Activated CD8-positive, alpha-beta T cell treated with anti-CD3 and anti-CD28 coated beads, Interleukin-2, amount 10 ng/mL, durations not matched to agents 7 days and 5 days (primary cell): ENCODE measurements at places on chromosomes 6 and 20. TPM values are rescaled to one million over a fixed set of nuclear protein-coding genes. Genes with fewer than 3 reads are reported as not detected.

GRCh38 chr6:42530751-42531150 is 33.1 kb upstream of the UBR2 start:
- DNase-seq = no peak

GRCh38 chr6:130929036-130929678 is 102.0 kb downstream of the SMLR1 start:
- DNase-seq = no peak

DNA sequence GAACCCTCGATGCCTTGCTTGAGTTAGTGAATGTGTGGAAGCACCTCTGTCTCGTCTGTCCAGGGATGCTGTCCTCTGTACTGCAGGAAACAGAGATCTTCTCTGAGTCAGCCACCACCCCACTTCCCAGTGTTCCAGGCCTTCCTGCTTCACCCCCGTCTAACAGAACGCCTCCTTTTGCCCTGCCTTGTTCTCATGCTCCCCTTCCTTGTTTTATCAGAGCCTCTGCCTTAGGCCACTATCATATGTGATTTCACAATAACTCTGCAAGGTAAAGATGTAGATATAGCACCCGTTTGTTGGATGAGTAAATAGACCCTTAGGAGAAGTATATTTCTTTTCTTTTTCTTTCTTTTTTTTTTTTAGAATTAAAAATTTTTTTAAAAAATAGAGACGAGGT is 106.7 kb upstream of the CLDN20 start:
- DNase-seq = no peak

DNA sequence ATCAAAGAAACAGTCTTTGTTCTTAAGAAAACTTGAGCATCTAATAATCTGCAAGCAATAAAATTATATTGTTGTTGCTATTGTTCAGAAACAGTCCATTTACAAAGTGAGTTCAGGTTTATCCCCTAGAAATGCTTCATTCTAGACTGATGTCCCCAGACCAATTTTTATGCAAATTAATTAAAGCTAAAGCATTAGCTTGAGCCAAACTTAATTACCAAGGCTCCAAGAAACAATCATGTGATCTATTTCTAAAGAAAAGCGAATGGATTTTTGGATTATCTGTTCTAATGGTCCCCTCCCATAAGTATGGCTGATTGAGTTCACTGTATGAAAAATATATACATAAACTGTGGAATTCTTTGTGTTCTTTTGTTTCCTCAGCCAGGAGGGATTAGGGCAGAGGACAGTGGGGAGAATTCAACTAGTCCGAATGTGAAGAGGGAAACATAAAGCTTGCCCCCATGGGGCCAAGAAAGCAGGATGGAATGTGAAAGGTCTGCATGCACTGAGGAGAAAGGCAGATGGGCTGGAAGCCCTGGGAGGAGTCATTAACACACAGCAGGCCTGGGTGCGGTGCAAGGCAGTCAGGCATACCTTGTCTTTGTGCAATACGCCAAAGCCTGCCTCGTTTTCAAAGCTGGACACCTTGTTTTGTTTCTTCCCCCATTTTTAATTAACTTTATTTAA is 597.1 kb downstream of the KIF16B start:
- no peak for DNase-seq

DNA sequence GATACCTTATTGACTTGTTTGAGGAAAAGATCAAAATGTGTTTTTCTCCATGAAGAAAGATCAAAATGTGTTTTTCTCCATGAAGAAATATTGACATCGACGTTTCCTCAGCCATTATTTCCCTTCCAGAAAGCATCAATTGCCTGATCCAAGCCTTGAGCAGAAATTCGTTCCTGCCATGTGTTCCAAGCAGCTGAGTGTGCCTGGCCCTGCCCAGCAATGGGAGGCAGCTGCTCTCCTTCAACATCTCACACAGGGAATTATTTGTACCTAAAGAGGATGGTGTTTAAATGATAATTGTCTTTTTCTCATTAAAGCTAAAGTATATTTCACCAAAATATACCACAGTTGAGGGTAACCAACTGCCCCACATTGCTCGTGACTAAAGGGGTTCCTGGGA is 7.8 kb upstream of the DUSP22 start:
- DNase-seq = no peak

- DNase-seq = no peak
These were observed 4.6 kb downstream of the RAET1G start for GRCh38 chr6:149918151-149918905.

DNA sequence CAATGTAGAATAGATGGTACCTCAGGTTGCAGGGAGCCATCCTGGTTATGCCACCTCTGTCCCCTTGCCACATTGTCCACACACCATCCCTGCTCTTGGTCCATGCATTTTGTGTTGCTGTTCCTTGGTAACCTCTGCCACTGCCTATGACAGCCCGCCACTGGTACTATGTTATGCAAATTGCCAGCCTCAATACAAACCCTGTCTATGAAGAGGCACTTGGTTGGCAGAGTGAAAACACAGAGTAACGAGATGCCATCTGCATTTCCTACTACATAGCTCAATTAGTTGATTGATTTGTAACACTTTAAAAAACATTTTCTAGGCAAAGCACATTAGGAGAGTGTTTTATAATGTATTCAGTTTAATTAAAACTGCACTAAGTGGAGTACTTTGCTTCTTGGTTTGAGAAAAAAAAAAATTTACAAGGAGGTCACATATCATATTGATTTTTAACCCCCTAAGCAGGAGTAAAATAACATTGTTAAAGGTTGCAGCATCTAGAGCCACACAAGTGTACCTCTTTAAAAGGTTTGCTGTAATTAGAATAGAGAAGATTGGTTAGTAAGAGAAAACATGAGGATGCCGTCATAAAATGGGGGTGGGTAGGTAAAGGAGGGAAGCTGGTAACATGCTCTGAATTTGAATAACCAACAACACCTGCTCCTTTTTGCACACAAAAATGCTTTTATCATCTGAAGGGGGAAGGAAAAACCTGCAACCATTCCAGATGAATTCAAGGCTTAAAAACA is 817.1 kb downstream of the KIF16B start:
- DNase-seq = no peak

GRCh38 chr6:22053391-22053997 is 243.3 kb downstream of the PRL start:
- DNase-seq = no peak

GRCh38 chr6:89432875-89433251 is at the start of gene ANKRD6:
Gene ANKRD6 (plus strand): TSS chr6:89433152. CDS start chr6:89566977, 133,825 bp downstream.
- DNase-seq = peak; percentile 82

- DNase-seq = no peak
These were observed 14.8 kb upstream of the TMEM244 start for GRCh38 chr6:129875610-129876520.

GRCh38 chr6:475314-475713 is 83.8 kb downstream of the IRF4 start:
- DNase-seq = no peak

GRCh38 chr6:33952016-33952415 is 148.2 kb upstream of the MLN start:
- DNase-seq = no peak

DNA sequence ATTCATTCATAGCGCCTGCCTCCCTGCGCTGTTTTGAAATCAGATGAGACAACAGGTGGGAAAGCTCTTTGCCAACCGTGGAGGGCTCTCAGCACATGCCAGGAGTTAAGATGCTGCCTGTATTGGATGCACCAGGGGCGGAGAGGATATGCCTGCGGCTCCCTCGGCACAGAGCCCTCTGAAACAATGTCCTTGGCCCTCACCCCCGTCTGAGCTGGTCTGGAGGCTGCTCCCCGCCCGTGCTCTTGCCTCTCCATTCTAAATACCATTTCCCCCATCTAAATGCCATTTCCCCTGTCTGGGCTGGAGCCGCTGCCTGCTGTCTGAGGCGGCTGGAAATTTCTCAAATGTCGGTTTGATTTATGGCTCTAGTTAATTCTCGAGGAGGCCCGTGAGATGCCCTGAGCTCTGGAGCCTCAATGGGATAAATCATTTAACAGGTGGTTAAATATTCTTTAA is 50.8 kb upstream of the MLN start:
- no peak for DNase-seq

- DNase-seq = no peak
These were observed 20.7 kb upstream of the NNAT start for GRCh38 chr20:37500311-37500710.

GRCh38 chr6:3882431-3882830 is 33.3 kb downstream of the FAM50B start:
- DNase-seq = no peak

GRCh38 chr6:157842212-157842611 is 19.2 kb downstream of the SNX9 start:
- peak; percentile 12 for DNase-seq

GRCh38 chr20:55354720-55355119 is 650.6 kb downstream of the CBLN4 start:
- no peak for DNase-seq

DNA sequence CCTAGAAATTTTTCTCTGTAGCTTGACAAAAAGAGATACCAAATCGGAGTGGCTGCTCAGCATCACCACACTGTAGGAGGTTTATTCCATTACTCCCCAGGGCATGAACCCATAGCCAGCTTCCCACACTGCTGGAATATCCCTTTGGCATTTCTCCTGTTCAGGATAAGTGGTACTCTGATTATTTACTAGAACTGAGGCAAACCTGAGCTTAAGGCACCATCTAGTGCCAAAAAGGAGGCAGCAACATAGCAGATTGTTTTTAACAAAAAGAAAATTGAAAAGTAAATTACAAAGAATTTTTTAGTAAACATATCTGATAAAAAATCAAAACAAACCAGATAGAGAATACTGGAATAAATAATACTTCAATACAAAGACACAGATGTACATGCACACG is 181.7 kb downstream of the WDR27 start:
- no peak for DNase-seq

DNA sequence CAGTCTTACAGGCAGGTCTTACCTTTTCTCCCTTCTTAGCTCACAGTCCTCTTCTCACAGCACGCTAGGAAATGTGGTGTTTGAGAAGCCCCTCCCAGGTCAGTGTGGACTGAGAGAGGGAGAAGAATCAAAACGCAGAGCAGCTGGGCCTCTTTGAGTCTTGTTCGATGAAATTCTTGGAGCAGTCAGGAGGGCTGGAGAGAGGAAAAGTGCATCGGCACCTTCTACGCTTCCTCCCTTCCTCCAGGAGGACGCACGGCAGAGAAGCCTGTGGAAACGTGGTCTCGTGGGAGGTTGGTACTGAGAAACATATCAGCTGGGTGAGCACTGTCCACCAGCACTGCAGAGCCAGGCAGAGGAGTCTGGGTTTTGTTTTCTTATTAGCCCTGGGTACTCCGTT is 52.7 kb downstream of the TXLNB start:
- peak; percentile 10 for DNase-seq

Gene COL19A1
- total RNA-seq = not detected

Gene SYNE1
- 63.8 TPM for total RNA-seq

Gene CFAP61
- total RNA-seq = not detected

Gene MAPK13
- 43.5 TPM for total RNA-seq

Gene SRSF12
- not detected for total RNA-seq
